ENCODE measurements at places on chromosomes 5 and 9. TPM values are rescaled to one million over a fixed set of nuclear protein-coding genes. Genes with fewer than 3 reads are reported as not detected.

DNA sequence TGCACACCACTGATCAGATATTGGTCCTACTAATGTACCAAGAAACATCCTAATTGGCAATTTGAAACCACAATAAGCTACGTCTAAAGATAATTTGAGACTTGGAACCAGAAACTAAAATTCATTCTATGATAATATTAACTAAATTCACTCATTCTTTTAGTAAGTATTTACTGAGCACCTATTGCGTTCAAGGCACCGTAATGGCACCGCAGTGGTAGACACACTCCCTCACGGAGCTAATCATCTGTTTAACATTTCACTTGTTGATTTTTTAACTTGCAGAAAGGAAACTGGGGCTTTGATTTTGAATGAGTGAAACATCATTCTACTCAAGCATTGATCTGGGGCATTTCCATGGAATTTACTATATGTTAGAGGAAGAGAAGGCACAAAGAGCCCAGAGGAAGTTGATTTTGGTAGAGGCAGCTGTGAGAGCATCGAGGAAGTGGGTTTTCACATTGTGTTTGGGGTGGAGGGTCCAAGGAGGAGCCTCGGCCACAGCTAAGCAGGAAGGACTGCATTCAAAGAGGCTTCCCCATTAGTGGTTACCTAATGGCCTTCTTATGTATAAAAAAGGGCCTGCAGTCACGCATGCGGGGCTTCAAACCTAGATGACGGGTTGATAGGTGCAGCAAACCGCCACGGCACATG lies 7.1 kb downstream of the RAPGEF1 start:
- peak; percentile 55 for DNase-seq
- H3K4me1 ChIP-seq: peaks cover 100% of the 10 kb centered on the region
- H3K27ac ChIP-seq: peak overlapping the region; percentile 81
- H3K36me3 ChIP-seq: no peaks in the 10 kb centered on the region
- H3K4me3 ChIP-seq: no peak overlapping the region
- no peaks in the 10 kb centered on the region for H3K27me3 ChIP-seq

DNA sequence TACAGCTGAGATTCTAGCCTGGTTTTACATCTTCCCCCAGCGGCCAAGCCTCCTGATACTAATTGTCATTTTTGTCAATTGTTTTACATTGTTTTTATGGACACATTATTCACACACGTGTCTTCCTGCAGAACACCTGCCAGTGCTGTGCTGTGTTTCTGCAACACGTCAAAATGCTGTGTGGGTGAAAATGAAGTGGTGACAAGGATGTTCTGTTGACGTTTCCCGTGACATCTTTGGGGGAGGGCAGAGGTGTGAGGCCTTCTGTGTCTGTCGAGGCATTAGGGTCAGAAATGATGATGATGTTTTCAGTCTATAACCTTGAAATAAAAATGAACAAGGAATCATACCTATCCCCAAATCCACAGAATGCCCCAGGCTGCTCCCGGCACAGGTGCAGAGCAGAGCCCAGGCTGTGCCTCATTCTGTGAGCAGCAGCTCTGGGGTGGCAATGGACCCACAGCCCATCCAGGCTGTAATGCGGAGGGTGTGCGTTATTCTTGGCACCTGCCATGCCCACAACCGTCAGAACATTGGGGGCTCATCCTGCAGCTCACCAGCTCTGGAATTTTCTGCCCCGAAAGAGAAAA lies 23.6 kb upstream of the CEP72 start:
- H3K4me1 ChIP-seq: no peaks in the 10 kb centered on the region
- no peak overlapping the region for H3K27ac ChIP-seq
- no peak overlapping the region for H3K4me3 ChIP-seq
- DNase-seq: no peak
- no peaks in the 10 kb centered on the region for H3K36me3 ChIP-seq

The PCDHA4 gene
- total RNA-seq: 1.7 TPM

The LTC4S gene
- total RNA-seq: 14.1 TPM

DNA sequence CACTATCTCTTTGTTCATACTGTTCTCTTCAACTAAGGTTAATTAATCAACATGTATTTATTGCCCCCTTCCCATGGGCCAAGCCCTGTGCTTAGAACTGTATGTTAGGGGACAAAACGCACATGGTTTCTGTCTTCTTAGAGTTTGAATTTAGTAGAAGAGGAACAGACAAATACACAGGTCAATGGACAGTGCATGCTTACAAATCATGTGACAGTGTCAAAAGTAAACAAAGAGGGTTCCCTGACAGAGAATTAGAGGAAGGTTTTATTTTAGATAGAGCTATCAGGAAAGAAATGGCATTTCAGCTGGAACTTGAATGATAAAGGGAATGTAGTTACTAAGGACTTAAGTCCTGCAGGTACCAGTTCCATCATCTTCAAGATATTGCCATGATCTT lies 145.2 kb upstream of the CCDC152 start:
- DNase-seq: no peak
- H3K36me3 ChIP-seq: no peaks in the 10 kb centered on the region
- H3K4me1 ChIP-seq: no peaks in the 10 kb centered on the region
- H3K27me3 ChIP-seq: no peaks in the 10 kb centered on the region

GRCh38 chr5:131587541-131587940 lies 47.5 kb downstream of the RAPGEF6 start:
- H3K27ac ChIP-seq: no peak overlapping the region
- no peaks in the 10 kb centered on the region for H3K27me3 ChIP-seq
- H3K4me3 ChIP-seq: no peak overlapping the region
- H3K36me3 ChIP-seq: no peaks in the 10 kb centered on the region
- no peak for DNase-seq

DNA sequence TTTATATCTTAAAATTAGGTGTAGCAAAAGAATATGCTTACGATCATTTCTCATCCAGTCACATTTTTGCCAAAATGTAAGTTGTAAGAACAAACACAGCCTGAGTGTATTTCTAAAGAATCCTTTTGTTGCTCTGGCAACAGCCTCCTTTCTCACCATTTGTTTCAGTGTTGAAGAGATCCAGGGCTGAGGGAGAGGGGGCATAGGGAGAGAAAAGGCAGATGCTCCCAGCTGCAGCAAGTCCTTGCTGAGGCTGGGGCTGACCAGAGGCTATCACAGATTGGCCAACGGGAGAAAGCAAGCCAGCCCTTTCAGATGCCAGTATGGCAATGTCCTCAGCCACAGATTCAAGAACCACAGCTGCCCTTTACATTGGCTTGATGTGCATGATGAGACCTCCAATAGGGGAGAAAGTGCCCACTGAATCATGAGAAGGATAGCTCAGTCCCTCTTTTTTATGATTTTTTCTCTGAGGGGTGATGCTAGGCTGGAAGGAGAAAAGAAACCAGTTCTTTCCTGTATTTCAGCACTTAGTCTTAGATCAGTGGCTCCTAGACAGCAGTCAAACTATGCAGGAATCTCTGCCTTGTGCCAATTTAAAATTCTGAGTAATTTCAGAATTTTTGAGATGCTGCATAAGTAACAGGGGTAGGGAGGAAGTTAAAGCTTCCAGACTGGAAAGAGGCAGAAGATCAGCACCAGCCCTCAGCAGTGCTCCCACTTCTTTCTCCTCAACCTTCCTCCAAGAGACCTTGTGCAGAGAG lies 142.1 kb downstream of the LHFPL2 start:
- peaks cover 45% of the 10 kb centered on the region for H3K4me1 ChIP-seq
- H3K27me3 ChIP-seq: no peaks in the 10 kb centered on the region
- no peak overlapping the region for H3K4me3 ChIP-seq

- H3K36me3 ChIP-seq: no peaks in the 10 kb centered on the region
- H3K27ac ChIP-seq: no peak overlapping the region
- H3K4me3 ChIP-seq: no peak overlapping the region
- H3K27me3 ChIP-seq: no peaks in the 10 kb centered on the region
- no peak for DNase-seq
- no peaks in the 10 kb centered on the region for H3K4me1 ChIP-seq
Measured at GRCh38 chr9:99050292-99050911, 54.5 kb upstream of the TGFBR1 start.

The CEP72 gene
- 21.0 TPM for total RNA-seq

The CTXN3 gene
- not detected for total RNA-seq

DNA sequence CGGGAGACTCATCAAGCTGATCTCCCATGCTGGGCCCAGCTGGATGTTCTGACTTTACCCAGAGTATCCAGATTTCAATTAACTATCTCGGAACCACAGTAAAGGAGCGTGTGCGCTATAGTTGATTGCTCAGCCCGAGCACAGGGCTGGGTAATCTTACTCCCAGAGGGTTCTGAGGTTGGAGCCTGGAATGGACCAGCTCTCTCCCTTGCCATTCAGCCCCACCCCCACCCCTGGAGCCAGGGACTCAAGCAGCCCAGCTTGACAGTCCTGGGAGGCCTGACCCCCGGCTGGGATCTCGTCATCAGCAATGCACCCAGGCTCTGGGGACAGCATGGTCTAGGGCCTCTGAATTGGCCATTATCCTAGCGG lies 23.7 kb upstream of the PTGES start:
- no peaks in the 10 kb centered on the region for H3K36me3 ChIP-seq
- no peaks in the 10 kb centered on the region for H3K27me3 ChIP-seq
- peak overlapping the region; percentile 12 for H3K27ac ChIP-seq
- DNase-seq: no peak
- H3K4me1 ChIP-seq: peaks cover 16% of the 10 kb centered on the region

The GNG10 gene
- total RNA-seq: 18.8 TPM

DNA sequence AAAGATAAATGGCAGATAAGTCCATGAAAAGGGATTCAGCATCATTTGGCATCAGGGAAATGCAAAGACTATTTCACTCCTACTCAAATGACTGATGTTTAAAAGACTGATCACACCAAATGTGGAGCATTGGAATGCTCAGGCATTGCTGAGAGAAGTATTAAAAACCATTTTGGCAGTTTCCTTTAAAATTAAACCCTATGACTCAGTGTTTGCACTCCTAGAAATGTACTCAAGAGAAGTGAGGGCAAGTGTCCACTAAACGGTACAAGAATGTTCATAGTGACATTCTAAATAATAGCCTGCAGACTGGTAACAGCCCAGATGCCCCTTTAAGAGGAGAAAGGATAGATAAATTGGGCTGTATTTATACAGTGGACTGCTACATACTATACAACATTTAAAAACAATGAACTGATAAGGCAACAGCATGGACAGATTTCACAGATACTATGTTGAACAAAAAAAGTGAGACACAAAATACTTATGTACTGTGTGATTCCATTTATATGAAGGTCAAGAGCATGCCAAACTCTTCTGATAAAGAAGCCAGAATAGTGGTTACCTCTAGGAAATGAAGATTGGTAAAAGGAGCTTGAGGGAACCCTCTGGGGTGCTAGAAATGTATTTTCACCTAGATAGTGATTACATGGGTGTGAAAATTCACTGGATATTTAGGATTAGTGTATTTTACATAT lies 24.6 kb downstream of the APC start:
- H3K27ac ChIP-seq: no peak overlapping the region
- H3K4me1 ChIP-seq: peaks cover 6% of the 10 kb centered on the region
- no peak for DNase-seq
- peaks cover 2% of the 10 kb centered on the region for H3K36me3 ChIP-seq
- H3K27me3 ChIP-seq: no peaks in the 10 kb centered on the region
- H3K4me3 ChIP-seq: no peak overlapping the region

The CSF1R gene
- total RNA-seq: 13.9 TPM

The CATSPER3 gene
- not detected for total RNA-seq

DNA sequence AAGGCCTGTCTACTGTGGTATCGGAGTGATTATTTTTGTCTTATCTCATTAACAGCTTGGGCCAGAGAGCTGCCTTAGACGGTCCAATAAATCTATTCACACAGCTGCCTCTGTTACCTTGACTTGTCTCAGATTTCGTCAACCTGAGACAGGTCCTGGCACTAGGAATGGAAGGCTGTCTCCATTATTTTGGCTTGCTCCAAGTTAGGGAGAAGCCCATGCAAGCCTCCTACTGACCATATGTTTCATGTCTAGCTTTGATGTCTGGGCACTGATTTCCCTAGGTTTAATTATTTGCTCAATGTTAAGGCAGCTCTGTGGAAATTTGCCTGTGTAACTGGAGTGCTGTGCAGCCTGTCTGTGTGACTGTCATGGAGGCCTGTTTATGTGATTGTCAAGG lies 12.4 kb upstream of the RALGPS1 start:
- H3K4me1 ChIP-seq: no peaks in the 10 kb centered on the region
- no peak overlapping the region for H3K4me3 ChIP-seq
- H3K27ac ChIP-seq: no peak overlapping the region
- no peaks in the 10 kb centered on the region for H3K27me3 ChIP-seq

The SOX30 gene
- not detected for total RNA-seq

DNA sequence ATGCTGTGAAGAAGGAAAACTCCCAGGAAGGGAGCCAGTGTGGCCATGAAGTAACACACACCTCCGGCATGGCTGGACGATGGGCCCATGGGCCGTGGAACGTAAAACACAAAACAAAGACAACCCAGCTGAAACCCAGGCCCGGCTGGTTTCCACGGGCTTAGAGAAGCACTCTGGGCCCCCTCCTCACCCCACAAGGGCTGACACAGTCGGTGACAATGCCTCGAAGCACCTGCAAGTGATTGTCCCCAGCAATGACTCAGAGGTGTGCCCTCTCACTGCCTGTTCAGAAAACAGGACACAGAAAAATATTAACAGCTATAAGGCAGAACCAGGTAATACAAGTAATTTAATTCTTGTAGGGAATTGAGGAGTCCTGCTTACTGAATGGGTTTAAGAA lies 135.3 kb downstream of the ROR2 start:
- H3K4me3 ChIP-seq: no peak overlapping the region
- peaks cover 10% of the 10 kb centered on the region for H3K4me1 ChIP-seq
- DNase-seq: no peak
- no peak overlapping the region for H3K27ac ChIP-seq
- H3K36me3 ChIP-seq: no peaks in the 10 kb centered on the region
- no peaks in the 10 kb centered on the region for H3K27me3 ChIP-seq

- H3K4me1 ChIP-seq: no peaks in the 10 kb centered on the region
- H3K27me3 ChIP-seq: no peaks in the 10 kb centered on the region
- no peaks in the 10 kb centered on the region for H3K36me3 ChIP-seq
- DNase-seq: no peak
- H3K4me3 ChIP-seq: no peak overlapping the region
- H3K27ac ChIP-seq: no peak overlapping the region
Measured at GRCh38 chr5:121292664-121293063, 559.0 kb upstream of the FTMT start.

DNA sequence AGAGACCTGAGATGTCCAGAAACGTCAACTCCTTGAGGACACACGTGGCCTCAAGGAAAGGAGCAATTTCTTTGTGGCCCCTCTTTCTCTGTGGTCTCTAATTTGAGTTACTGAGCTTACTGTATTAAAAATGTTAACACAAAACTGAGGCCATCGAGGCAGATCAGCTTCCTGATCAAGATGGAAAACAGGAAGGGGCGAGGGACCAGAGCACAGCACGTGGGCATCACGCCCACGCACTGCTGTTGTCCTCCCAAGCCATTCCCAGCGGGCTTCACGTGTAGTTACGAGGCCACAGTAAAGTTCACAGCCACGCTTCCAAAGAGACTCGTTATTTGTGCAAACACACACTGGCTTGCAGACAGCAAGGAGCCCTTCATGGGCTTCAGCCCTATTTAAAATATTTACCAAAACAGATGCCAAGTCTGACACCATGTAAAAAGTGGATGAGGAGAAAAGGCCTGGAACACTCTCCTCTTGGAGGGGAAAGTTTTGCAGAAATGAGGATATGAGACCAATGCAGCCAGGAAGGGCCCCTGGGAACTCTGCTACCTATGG lies 149.5 kb downstream of the ROR2 start:
- no peak overlapping the region for H3K27ac ChIP-seq
- no peaks in the 10 kb centered on the region for H3K36me3 ChIP-seq
- no peaks in the 10 kb centered on the region for H3K4me1 ChIP-seq
- H3K27me3 ChIP-seq: no peaks in the 10 kb centered on the region
- no peak overlapping the region for H3K4me3 ChIP-seq
